ENCODE measurements at places on chromosomes 13 and 19.
A peak's percentile ranks its signal among the peaks of the same experiment; 100 is the strongest.

DNA sequence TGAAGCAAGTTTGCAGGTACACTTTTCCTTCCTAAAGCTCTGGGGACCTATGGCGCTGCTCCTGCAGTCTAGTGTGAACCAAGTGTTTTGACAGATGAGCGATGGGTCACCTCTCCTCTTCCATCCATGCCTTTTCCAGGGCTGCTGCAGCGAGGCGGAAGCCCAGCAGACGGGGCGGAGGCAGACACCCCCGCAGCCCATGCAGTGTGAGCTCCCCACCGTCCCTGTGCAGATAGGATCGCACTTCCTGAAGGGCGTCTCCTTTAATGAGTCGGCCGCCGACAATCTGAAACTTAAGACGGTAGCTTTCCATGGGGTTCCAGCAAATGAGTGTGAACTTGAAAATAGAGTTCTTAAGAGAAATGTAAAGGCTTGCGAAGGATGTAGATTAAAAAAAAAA lies 37.1 kb upstream of the GPI start:
- DNase-seq, result no peak

- DNase-seq, result peak; percentile 50
Measured at GRCh38 chr13:98327371-98328270, 150.6 kb upstream of the RNF113B start.

DNA sequence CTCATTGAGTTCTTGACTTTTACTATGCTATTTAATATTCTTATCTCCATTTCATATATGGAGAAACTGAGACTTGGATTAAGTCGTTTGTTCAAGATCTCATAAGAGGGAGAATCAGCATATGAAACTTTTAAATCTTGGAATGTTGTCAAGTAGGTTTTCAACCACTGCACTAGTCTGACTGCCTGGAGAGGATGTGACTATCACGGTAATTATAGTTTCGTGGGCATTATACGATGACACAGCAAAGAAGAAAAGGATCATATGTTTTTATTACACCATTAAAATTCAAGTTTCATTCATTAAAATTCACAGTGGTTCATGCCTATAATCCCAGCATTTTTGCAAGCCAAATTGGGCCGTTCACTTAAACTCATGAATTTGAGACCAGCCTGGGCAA lies 555.2 kb downstream of the SLITRK1 start:
- DNase-seq, result no peak

DNA sequence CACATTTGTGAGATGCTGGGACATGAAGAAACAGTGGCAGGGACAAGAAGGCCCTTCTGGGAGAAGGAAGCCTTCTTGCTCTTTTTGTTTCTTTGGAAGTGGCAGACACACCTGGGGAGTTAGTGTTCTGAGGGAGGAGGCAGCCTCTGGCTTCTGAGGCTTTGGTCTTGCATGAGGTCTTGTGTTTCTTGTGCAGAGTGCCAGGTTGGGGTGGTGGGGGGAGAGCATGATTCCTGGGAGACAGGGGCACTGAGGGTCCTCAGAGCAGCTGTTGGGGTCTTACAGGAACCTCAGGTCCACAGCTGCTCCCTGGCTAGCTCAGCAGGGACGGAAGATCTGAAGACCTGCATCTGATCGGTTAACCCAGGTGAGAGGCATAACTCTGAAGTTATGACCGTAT lies 167.5 kb upstream of the ZNF536 start:
- DNase-seq, result no peak

GRCh38 chr19:19550485-19550929 lies 12.4 kb downstream of the CILP2 start:
- DNase-seq, result peak; percentile 57

- DNase-seq, result peak; percentile 51
Measured at GRCh38 chr19:13834244-13835069, 39.2 kb downstream of the ZSWIM4 start.

- peak; percentile 79 for DNase-seq
Measured at GRCh38 chr19:50214699-50215543, 11.5 kb downstream of the MYH14 start.

DNA sequence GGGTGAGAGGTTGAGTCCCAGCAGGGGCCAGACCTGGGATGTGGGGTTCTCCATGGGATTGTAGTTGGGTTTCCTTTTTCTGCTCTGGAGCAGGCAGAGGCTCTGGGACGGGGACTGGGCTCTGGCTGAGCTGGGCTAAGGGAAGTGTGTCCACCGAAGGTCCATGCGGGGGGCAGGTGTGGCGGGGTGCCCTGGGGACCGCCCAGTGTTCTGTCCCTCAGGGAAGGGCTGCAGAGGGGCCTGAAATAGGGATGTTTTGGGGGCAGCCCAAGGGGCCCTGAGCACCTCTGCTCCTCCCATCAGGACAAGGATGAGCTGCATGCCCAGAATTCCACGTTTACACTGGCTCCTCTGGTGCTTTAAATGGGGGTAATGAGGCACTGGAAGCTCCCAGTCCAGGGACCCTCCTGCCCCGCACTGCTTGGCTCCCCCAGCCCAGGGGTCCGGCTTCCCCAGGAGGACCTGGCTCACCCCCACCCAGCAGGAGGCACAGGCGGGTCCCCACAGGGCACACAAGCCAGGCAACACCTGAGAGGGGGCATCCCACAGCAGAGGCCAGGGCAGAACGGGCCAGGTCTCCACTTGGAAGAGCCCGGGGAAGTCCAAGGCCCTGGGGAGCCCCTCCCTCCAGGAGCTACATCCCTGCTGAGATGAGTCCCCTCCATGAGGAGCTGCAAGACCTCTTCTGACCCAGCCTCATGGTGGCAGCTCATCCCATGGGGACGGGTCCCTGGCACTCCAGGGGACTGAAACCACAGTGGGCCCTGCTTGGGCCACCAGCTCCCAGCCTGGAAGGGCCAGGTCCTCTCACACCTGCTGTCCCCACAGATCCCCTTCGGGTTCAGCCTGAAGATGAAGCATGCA lies 14.7 kb upstream of the ZNF14 start:
- DNase-seq, result no peak

All from hepatocyte (in vitro differentiated cells).